IPS-NIHi11 (cell line): ENCODE measurements at places on chromosomes 7 and 10.

DNA sequence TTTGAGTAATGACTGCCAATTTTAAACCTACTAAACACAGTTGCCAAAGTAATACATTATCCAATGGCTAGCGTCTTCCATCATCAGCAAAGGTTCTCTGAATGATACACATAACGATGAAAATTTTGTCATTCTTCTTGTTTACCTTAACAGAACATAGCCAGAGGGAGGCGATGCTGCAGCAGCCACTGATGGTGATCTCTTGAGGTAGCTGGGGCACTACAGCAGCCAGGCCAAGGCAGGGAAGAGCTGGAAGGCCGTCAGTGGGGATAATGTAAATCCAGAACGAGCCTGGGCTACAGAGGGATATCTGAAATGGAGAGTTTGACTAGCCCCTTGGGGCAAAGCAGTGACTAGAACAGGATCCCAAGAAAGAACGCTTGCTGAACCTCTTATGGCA lies 38.8 kb downstream of the PRPS1L1 start:
- DNase-seq: no peak

DNA sequence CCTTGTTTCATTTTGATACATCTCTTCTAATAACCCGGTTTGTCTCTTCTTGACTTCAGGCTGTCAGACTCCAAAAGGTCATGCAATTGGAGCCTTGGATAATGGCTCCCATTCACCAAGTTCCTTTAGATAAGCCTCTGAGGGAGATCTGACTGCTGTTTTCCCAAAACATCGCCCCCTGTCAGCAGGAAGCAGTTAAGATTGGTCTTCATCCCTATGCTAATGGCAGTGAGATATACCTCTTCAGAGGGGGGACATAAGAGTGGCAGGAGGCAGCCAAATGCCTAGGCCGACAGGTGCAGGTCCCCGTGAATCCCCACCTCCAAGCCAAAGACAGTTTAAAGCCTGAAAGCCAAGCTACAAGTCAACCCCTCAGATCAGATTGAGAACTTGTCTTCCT lies 144.6 kb downstream of the WDR11 start:
- DNase-seq: no peak

GRCh38 chr7:45102785-45103712 lies 8.4 kb downstream of the TBRG4 start:
- no peak for DNase-seq

DNA sequence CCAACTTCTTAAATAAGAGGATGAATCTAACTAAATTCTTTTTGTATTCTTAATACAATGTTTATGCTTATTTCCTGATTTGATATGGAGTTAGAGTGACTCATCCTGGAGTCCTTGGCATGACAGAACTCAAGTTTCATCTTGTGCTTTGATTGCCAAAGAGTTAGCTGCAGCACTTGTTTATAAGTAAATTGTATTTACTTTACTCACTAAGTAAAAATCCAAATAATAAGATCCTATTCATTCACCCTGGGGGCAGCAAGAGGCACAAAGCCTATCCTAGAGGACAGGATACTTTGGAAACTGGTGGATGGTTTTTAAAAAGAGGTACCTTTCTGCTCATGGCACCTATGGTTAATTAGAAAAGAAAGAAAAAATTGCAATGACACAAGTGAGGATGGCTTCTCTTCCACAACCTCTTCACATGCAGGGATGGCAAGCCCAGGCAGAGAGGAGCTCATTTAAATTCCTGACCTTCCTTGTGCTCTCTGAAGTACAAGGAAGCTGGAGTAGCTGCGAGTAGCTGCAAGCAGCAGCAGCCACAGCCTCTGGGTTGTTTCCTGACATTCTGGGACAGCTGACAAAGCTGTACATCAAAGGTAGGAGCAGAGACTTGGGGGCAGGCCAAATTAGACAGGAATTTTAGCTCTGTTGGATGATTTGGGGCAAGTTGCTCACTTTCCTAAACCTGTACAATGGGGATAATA lies 28.5 kb upstream of the CROT start:
- DNase-seq: no peak

GRCh38 chr10:79367426-79368189 lies 20.3 kb downstream of the PPIF start:
- DNase-seq: no peak

DNA sequence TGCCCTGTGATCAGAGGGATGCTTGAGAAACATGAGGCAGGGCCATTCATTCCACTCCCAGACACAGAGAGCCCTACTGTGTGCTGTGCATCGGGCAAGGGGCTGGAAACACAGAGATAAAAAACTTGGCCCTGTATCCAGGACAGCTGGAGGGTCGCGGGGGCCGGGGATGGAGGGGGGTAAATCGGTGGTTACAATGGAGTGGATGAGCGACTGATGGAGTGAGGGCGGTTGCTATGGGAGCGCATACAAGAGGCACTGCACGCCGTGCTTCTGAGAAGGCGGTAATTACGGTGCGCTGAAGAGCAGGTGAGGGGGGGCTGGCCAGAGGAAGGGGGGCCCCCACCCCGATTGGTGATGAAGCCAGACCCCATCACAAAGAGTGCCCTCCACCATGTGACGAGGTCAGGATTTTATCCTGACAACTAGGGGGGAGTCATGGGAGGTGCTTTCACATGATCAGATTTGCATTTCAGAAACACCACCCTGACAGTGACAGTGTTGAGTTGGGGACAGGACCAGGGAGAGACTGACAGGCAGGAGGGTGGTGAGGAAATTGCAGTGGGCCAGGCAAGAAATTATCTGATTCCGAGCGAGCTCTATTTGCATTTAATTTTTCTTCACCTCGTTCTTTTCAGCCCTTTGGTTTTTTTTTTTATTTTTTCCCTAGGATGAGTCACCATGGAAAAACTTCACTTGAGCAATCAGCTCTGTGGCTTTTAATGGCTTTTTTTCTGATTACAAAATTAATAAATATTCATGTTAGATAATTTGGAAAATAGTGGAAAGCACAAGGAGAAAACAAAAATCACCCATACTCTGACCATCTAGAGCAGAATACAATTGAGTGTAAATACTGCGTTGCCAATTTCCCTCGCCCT lies 7.8 kb downstream of the CPA5 start:
- DNase-seq: no peak

DNA sequence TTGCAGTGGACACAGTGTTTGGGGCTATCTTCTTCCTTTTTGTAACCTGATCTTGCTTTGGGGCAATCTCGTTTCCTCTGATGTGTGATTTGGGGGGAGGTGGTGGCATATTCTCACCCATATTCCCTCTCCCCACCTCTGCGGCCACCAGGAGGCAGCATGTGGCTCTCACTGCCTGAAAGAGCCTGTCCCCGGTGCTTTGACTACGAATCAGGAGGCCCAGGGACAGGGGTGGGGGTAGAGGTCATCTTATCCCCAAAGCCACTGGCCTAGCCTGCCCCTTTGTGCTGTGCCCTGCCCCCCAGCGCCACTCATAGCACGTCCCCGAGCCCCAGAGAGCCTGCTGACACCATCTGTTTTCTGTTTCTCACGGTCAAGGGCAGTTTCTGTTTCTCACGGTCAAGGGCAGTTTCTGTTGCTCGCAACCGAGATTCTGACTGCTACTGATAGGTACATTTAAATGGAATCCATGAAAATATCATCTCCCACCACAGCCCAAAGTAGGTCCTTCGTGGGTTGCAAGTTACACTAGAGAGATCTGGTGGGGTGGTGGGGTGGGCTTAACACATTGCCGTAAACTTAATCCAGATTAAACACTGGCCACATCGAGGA lies 28.2 kb downstream of the PHYH start:
- DNase-seq: peak; percentile 86

GRCh38 chr7:47478926-47479711 lies 102.8 kb downstream of the TNS3 start:
- no peak for DNase-seq

- DNase-seq: no peak
These were observed 37.6 kb downstream of the SLC37A3 start for GRCh38 chr7:140360697-140361229.
